ENCODE measurements at places on chromosomes 3 and 15.

GRCh38 chr3:154708554-154708953 is 278.6 kb upstream of the GPR149 start:
- no peak for DNase-seq

DNA sequence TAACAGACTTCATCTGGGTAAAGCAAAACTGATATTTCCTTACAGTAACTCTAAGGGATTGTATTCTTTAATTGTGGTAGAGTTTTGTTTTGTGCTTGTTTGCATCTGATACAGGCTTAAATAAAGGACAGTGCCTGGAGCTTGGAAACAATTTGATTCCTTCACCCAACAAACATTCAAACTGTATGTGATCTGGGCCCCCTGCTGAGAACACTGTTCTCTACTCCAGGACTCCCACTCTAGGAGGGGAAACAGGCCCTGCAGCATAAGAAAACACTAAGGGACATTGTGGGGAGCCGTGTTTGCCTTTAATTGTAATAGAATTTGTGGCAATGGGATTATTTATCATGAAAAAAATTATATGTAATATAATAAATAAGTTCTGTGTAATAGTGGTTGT is 56.9 kb downstream of the CTDSPL start:
- DNase-seq, result no peak

- DNase-seq, result no peak
Observed at GRCh38 chr3:64316971-64317370, 91.7 kb upstream of the PRICKLE2 start.

- DNase-seq, result no peak
Observed at GRCh38 chr3:86711634-86712033, 279.3 kb downstream of the VGLL3 start.

- DNase-seq, result no peak
Observed at GRCh38 chr15:66986951-66987350, 78.5 kb upstream of the SMAD3 start.

GRCh38 chr3:55951388-55951787 is 464.3 kb upstream of the WNT5A start:
- no peak for DNase-seq

DNA sequence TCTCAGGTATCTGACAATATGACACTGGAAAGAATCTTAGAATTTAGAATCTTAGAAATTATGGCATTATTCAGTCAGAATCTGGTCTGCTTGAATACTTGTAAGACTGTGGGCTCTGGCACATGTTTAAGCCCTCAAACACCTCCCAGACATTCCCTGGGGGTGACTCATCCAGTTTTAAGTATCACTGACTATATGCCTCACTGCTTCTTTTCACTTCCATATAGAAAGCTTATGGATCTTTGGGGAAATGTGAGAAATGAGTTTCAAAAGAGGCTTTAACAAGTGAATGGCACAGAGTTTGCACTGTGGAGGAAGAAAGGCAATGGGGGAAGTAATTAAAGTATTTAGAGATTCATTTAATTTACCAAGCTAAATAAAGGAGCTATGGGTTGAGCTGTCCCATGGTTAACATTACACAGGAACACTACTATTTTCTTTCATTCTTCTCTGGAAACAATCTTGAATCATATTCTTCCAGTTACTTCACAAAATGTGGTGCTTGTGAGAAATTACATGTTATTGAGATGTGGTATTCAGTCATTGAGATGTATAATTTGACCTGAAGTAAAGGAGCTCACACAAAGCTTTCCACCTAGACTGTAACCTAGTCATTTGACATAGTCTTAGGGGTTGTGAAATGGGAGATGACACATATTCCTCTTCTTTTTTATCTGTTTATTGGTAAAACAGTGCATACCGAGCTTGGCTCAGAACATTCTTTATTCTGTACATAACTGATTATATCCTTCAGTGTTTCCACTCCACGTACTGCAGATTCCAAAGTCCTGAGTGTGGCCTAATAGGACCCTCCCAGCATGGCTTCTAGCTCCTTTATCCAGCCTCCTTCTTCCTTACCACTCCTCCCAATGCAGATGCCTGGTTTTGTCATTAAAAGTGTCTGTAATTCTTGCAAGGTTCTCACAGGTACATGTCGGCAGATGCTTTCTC is 544.6 kb upstream of the NECTIN3 start:
- peak; percentile 59 for DNase-seq

GRCh38 chr3:138082085-138082991 is 33.1 kb downstream of the DZIP1L start:
- peak; percentile 76 for DNase-seq

GRCh38 chr3:130661140-130661891 is 85.3 kb downstream of the PIK3R4 start:
- DNase-seq, result no peak

DNA sequence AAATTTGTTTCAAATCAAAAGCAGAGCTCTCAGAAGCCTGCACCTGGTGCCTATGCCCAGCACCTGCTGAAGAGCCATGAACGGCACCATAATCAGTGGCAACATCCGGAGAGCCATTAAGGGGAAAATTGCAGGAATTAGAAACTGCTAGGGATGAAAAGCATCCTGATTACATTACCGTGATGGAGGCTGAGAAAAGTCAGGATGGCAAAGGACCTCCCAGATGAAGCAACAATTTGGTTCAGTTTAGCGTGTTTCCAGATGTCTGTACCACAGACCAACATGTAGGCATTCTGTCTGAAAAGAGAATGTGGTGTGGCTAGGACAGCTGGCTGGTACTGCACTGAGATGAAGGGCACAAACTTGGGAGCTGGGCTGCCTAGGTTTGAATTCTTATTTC is 106.1 kb downstream of the EOMES start:
- DNase-seq, result no peak

- DNase-seq, result no peak
Observed at GRCh38 chr3:123724306-123724705, 139.5 kb upstream of the HACD2 start.

- DNase-seq, result peak; percentile 35
Observed at GRCh38 chr3:127652246-127652995, 20.3 kb upstream of the ABTB1 start.

DNA sequence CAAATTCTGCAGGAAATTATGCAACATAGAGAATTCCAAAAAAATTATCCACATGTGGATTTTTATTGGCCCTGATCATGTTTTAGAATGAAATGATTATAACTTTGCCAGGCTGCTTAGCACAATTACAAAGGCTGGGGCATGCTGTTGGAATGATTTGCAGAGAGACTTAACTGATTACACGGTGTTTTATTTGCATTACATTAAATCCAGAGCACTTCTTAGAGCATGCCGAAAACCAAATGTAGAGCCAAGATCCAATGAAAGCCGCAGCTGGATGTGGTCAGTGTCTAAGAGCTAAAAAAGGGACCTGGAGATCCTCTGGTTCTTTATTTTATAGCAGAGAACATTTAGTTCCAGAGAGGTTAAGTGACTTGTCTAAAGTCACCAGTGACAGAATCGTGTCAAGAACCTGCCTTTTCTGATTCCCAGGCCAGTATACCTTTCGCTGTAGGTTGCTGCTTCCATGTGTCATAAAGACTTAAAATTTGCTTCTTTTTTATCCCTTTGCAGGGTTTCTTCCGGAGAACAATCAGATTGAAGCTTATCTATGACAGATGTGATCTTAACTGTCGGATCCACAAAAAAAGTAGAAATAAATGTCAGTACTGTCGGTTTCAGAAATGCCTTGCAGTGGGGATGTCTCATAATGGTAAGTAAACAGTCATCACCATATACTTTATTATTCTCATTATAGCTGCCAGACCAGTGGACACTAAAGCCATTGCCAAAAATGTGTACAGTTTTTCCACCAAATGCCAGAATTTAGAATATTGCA is 92.0 kb upstream of the TSEN2 start:
- DNase-seq, result no peak

GRCh38 chr3:184669578-184669977 is 42.3 kb downstream of the MAGEF1 start:
- no peak for DNase-seq

DNA sequence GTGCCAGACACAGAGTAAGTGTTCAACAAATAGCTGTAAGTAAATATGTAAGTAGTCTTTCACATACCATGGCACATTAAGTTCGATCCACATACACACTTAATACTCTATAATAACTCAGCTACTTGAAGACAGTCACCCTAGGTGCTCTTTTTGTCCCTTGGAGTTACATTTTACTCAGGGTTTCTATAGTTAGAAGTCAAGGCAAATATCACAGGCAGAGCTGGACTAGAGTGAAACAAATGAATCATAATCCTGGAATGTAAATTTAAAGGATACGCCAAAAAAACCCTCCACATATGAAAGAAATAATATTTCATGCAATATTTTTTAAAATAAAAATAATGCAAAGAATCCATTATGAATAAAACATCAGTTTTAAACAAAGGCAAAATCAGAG is 461.8 kb downstream of the MAGI1 start:
- no peak for DNase-seq

DNA sequence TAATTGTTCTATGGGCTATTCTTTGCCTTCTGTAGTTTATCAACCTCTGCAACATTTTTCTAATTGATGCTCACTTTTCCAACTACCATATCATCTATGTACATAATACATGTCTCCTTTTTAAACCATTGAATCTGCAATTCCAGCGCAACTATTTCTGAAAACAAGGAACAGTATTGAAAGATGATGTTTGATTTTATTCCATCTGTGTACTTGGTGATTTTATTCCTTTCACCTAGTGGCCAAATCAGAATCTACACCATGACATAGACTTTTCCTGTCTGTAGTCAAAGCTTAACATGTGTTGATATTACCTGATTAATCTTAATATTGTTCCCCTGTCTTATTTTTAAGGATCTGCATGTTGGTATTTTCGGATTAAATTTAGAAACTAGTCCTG is 13.0 kb downstream of the NKTR start:
- DNase-seq, result no peak

DNA sequence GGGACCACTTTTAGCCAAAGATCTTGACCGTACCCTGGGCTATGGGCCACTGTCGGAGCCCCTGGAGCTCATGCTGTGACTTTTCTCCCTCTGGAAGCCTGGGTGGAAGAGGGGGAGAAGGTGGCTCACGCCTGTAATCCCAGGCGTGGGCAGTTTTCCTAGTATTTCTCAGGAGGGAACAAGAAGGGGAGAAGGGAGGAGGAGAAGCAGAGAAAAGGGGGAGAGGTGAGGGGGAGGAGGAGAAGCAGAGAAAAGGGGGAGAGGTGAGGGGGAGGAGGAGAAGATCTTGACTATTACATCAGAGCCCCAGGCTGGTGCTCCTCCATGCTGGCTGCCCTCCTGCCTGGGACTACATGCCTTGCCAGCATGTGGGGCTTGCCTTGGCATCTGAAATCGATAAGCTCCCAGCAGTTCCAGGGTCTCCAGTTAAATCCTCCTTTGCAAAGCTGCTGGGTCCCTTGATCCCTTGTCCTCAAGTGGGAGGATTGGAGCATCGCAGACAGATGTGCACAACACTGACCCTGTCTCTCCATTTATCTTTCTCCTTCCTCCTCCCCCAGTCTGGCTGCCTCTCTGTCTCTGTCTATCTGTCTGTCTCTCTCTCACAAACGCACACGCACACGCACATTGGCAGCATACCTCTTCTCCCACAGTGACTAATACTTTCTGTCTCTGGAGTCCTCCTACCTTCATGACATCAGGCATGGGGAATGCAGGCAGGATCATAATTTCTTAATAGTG is 41.6 kb downstream of the MRAS start:
- no peak for DNase-seq

GRCh38 chr15:50390554-50391264 is 33.5 kb upstream of the USP8 start:
- peak; percentile 86 for DNase-seq

- peak; percentile 43 for DNase-seq
Observed at GRCh38 chr15:68930268-68931022, at the start of gene SPESP1. TSS of gene SPESP1 (plus strand) at chr15:68930525. CDS start at chr15:68930654, 129 bp downstream.

- no peak for DNase-seq
Observed at GRCh38 chr3:50133283-50133615, 21.9 kb upstream of the SEMA3F start.

GRCh38 chr15:31381801-31382712 is 55.4 kb downstream of the KLF13 start:
- DNase-seq, result no peak

DNA sequence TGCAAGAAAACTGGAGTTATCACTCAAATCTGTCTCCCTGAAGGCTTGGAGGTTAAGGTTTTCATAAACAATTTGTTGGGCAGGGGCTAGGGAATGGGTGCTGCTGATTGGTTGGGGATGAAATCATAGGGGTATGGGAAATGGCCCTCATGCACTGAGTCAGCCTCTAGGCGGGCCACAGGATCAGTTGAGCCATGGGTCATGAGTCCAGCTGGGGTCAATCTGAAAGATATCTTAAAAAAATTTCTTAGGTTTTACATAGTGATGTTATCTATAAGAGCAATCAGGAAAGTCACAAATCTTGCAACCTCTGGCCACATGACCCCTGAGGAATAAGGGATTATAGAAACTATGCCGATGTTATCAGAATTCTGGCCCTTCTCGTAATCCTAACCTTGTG is 491.7 kb downstream of the ZIC1 start:
- DNase-seq, result no peak

DNA sequence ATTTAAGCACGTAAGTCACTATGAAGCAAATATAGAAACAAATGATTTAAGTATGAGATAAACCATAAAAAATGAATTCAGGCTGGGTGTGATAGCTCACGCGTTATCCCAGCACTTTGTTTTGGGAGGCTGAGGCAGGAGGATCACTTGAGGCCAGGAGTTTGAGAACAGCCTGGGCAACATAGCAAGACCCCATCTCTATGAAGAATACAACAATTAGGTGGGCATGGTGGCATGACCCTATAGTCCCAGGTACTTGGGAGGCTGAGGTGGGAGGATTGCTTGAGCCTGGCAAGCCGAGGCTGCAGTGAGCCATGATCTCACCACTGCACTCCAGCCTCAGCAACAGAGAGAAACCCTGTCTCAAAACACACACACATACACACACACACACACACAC is 34.2 kb downstream of the TMCC1 start:
- DNase-seq, result no peak

GRCh38 chr15:100205549-100206295 is 136.1 kb downstream of the ADAMTS17 start:
- no peak for DNase-seq

DNA sequence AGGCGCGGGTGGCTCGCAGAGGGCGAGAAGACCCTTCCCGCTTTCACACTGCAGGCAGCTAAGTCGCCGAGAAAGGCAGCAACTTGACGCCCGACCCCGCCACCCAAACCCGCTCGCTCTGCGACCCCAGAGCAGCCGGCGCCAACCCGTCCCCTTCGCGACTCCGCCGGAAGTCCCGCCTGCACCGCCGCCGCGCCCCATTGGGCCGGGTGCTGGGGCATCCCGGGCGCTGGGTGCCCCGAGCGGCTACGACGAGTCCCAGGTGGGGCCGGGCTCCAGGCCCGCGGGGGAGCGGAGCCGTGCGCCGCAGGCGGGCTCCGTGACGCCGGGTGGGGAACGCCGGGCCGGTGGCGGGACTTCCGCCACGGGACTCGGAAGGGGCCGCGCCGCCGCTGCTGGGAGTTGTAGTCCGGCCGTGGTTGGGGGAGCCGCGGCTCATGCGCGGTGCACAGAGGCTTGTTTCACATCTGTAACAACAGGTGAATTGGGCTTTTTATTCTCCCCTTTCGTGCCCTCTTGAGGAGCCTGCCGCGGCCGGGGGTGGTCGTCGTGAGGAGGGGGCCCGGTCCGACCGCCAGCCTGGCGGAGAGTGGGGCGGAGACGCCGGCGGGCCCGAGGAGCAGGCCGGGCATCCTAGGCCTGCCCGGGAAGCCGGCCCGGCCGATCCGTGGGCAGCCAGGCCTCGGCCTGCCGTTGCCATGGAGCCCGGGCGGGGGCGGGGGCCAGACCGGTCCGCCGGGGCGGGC is at the start of gene DHX30:
DHX30 (plus strand) TSS at position 405 of the 746 bp plus-strand sequence. CDS start 7,546 bp downstream, outside the sequence.
- peak; percentile 64 for DNase-seq
